ENCODE measurements at places on chromosomes 6 and 20.

GRCh38 chr6:33836806-33837469, 33.1 kb upstream of the MLN start:
- DNase-seq: no peak

DNA sequence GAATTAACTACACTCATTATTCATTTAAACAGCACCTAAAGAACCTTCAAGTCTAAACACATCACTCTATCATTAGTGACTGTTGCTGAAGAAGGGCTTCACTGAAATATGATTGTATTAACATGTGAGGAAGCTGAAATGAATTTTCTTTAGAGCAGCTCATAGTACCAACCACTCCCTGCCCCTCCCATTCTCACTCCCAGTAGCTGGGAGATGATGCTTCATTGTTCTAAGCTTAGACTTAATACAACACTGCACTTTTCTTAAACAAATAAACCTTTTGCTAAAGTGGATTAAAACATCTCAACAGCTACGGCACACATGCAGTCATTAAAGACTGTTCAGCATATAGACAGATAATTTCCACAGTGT, 63.1 kb downstream of the ATXN1 start:
- no peak for DNase-seq

DNA sequence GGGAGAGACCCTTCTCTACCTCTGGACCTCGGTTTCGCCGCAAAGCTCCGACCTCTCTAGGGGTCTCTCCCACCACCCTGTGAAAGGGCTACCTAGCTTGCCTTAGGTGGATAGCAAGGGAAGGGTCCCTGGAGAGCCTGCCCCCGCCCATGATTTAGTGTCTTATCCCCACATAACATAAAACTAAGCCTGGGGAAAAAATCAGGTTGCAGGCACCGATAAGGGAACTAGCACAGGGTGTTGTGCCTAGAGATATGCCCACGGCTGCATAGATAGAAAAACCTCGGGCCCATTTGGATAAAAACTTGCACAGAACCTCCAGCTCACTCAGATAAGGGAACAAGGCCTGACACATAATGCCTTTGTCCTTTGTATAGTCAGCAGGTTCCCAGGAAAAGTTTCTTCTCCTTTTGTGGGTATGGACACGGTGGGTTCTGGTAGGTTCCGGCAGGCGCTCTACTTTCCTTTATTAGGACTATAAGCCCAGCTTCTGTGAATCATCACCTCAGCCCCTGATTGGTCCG, 846 bp downstream of the ZSCAN31 start:
- DNase-seq: no peak

DNA sequence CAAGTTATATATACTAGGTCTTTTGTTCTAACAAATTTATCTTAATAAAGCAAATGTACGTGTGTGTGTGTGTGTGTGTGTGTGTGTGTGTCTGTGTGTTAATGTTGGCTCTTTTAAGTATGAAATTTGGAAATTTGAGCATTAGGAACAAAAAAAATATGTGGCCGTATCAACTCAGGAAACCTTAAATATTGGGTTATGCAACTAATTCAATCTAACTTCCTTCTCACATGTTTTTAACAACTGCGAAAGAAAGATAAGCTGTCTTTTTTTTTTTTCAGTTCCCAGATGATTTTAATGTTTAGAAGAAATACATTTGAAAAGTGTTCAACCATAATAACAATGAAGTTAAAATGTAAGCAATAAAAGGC, 616.4 kb upstream of the ARID1B start:
- DNase-seq: no peak

DNA sequence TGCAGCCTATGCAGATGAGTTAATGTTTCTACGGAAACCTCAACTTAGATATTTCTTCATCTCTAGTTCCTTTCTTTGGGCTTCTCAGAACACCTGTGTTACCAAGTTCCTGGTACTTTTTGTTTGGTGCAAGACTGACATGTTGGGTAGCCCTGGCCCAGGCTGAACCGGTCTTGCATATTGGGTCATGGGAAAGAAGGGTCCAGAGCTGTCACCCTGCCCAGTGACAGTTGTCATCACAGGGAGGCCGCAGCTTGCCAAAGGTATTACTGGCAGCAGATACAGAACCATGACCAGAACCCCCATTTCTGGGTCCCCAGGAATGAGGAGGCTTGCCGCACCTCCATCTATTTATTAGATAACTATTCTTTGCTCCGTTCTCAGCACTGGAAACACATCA, 40.2 kb downstream of the PDYN start:
- no peak for DNase-seq

- DNase-seq: no peak
Observed at GRCh38 chr6:158053377-158054313, 72.0 kb downstream of the SYNJ2 start.

- no peak for DNase-seq
Observed at GRCh38 chr20:50073500-50073899, 39.5 kb downstream of the UBE2V1 start.

DNA sequence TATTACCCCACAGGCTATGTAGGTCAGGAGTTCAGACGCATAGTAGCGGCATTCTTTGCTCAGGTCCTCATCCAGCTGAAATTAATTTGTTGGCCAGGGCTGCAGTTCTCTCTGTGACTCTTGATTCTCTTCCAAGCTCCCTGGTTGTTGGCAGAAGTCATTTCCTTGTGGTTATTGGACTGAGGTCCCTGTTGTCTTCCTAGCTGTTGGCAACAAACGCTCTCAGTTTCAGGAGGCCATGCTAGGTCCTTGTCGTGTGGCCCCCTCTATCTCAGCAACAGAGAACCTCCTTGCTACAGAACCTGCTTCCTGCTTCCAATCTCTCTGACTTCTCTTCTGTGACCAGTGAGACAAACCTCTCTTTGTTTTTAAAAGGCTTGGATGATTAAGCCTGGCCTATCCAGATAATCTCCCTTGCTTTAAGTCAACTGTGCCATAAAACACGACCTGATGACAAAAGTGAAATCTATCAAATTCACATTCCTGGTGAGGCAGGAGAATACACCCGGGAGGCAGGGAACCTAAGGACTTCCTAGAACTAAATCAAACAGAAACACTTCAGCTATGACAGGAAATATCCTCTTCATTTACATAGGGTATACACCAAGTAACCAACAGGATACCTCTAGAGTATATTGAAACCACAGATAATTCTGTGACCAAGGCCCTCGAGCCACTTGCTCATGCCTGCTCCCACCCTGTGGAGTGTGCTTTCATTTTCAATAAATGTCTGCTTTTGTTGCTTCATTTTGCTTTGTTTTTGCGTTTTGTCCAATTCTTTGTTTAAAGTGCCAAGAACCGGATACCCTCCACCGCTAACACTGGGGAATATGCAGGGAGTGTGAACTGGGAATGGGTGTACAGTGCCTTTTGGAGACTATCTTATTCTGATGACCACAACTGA, 196.0 kb downstream of the BTBD3 start:
- DNase-seq: no peak

DNA sequence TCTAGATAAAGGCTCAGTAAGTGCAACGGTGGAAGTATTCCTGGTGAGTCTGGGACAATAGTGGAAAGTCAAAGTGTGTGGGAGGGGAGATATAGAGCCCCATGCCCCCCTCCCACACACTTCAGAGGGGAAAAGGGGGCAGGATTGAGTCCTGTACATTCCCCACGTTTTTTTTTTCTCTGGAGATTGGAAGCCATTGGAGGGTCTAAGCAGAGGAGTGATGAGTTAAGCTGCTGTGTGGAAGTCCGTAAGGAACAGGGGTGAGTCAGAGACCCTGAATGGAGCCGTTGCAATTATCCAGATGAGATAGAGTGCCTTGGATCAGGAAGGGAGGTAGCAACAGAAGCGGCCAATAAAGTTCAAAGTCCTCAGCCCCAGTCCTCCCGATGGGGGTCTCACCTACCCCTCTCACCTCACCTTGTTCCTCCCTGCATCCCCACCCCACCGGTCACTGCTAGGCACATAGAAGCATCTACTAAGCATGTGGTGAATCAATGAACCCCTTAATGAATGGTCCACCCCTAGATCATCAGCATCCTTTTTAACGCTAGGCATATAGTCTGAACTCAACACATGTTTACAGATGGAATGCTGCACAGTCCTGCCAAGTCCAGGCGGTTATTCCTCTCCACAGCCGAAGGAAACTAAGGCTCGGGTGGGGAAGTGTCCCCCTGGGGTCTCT, 662 bp upstream of the SLC9A8 start:
- DNase-seq: no peak

GRCh38 chr6:144346719-144347447, 61.7 kb downstream of the UTRN start:
- DNase-seq: no peak

DNA sequence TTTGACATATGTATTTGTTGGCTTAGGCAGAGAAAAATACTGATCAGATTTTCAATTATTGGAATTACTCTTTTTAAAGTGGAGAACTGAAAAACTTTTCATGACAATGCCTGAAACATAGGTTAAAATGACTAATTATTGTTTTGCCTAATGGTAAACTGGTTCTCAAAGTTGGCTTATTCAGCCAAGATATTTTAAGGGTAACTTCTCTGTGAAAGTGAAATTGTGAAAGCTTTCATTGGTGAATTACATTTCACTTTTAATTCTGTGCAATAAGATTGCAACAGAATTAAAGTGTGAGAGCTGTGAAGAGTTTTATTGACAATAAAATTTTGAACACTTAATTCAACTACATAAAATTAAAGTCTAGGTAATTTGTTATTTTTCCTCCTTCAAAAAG, 24.5 kb downstream of the KIAA0408 start:
- DNase-seq: no peak

DNA sequence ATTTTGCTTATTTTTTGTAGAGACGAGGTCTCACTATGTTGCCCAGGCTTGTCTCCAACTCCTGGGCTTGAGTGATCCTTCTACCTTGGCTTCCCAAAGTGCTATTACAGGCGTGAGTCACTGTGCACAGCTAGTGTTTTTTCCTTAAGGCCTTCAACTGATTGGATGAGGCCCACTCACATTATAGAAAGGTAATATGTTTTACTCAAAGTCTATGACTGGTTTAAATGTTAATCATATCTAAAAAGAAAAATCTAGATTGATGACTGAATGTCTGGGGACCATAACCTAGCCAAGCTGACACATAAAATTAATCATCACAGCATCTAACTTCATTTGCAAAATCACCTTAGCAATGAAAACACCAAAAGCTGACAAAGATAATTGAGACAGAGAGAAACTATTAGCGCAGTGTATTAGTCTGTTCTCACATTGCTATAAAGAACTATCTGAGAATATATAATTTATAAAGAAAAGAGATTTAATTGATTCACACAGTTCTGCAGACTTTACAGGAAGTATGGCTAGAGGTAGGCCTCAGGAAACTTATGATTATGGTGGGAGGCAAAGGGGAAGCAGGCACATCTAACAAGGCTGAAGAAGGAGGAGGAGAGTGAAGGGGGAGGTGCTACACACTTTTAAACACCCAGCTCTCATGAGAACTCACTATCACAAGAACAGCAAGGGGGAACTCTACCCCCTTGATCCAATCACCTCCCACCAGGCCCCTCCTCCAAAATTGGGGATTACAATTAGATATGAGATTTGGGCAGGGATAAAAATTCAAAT, 66.8 kb upstream of the ARHGAP18 start:
- DNase-seq: no peak

GRCh38 chr6:116876635-116877611, at the start of gene RFX6:
RFX6 (plus strand) TSS chr6:116877242; CDS start chr6:116877276, 34 bp downstream.
- no peak for DNase-seq

DNA sequence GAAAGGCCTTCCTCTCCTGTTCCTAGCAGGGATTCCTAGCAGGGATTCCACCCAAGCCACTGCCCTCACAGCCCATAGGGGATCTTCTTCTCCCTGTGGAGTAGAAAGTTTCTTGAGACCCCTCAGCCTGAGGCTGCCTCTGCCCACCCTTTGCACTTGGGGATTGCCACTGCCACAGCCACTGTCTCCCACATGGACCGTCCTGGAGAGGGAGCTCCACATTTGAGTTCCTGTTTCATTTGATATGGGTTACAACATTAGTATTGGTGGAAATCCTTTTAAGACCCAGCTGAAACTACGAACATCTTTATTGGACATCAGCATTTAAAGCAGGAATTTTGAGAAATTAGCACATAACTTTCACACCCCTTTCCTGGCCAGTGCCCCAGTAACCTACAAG, 25.6 kb downstream of the HLA-G start:
- DNase-seq: no peak

GRCh38 chr6:84739866-84740208, 24.6 kb downstream of the TBX18 start:
- no peak for DNase-seq

DNA sequence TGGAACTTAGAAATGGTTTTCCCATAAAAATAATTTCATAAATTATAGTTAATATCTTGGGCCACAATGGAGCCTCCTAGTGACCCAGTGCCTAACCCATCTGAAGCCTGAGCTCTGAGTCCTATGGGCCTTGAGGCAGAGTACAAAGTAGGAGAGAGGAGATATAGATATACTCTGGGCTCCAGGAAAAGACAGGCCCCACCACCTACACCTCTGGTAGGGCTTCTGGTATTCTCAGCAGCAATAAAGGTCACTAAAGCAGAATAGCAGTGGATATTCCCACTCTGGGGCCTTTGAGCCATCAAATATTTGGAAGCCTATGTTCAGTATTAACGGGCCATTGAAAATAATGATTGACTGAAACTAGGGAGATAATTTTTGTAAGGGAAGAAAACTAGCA, 24.1 kb downstream of the CYP39A1 start:
- DNase-seq: no peak

DNA sequence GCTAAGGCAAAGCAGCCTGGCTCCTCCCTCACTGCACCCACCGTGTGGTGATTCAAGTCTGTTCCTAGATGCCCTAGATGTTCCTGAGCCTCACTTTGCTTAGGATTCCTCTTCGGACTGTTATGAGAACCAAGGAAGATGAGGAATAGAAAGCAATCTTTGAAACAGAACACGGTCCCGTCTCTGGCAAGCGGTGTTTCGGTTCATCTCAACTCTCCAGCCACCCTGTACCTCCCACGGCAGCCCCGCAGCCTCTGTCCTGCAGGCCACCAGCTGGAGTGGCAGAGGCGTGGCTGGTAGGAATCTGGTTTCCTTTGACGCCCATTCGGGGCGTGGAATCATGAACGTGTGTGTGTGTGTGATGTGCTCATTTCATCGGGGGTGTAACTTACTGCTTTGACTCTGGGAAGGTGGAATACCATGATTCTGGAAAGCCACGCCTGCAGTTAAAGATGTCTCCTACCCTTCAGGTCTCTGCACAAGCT, 21.3 kb downstream of the PDE10A start:
- DNase-seq: no peak

DNA sequence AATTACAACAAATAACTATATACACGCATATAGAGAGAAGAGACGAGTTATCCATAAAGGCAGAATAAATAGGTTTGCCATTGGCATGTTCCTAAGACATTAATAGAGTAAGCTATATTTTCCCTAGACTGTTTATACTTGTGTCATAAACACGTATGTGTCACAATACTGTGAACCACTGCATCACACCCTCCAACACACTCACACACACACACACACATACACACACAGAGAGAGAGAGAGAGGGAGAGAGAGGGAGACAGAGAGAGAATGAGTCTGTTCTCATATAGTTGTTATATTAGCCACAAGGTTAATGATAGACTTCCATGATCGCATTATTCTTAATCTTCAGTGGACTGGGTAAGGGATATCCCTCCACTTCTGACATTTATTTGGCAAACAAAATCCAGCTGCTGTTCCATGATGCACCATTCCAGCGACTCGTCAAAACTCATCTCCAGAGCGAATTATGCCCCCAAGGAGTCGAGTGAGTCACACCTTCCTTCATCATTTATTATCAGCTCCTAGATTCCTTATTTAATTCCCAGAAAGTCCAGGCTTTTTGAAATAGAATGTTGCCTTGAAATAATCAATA, 82.8 kb upstream of the HIVEP1 start:
- DNase-seq: no peak

Measured in activated CD8-positive, alpha-beta memory T cell treated with anti-CD3 and anti-CD28 coated beads for 1 hour (primary cell).